Liver (tissue), 10 donors: ENCODE measurements at places on chromosomes 11 and 22. TPM values are rescaled to one million over a fixed set of nuclear protein-coding genes. Genes with fewer than 3 reads are reported as not detected.

DNA sequence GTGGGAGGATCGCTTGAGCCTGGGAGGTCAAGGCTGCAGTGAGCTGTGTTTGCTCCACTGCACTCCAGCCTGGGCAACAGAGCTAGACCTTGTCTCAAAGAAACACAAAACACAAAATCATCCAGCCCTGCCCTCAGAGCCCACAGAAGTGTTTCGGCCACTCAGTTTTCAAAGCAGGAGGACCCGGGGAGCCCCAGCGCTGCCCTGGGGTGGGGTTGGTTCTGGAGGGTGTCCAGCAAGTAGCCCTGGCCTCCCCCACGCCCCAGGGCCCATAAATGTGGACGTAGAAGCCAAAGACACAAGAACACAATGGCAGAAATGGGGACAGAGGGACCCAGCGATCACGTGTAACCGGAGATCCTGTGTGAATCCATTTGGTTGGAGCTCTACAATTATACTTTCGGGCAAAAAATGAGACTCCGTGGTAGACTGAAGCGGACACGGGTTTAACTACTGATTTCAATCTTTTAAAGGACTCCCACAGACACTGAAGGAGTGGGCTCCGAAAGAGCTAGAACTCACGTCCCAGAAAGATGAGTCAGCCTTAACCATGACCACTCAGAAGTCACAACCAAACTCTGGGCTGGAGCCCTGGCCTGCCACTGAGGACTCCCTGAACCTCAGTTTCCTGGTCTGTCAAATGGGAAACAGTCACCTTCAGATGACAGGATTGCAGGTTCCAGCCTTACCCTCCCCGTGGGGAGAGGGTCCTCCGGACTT lies 9.0 kb upstream of the CYTH4 start:
- no peak for DNase-seq

DNA sequence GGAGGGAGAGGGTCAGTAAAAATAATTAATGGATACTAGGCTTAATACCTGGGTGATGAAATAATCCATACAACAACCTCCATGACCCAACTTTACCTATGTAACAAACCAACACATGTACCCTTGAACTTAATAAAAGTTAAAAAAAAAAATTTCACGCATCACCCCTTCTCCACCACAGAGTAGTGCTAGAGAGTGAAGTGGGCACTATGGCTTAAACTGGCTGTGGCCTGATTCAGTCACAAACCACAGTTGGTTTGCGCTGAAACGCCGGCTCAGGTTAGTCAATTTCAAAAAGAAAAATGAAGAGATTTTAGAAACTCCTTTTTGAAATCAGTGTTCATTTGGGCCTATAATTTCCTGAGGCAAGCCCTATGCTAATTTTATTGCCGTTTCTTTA lies 144.3 kb downstream of the TRPC6 start:
- DNase-seq: no peak

DNA sequence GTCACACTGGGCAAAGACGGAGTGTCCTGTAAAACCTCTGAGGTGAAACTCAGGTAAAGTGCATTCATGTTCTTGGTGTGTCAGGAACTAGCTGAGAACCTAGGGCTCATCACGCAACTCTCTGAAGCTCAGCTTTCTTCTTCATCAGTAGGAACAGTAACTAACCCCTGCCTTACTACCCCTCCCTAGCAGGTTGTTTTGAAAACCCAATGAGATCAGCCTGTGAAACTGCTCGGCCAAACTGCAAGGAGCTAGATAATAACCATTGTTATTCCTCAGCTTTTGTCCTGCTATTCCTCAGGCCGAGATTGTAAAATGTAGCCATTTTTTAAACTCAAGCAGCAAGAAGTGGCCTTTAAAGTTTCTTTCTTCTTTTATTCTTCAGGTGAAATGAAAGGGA lies 9.8 kb upstream of the FJX1 start:
- no peak for DNase-seq

- DNase-seq: no peak
Observed at GRCh38 chr11:63829823-63830489, 9.0 kb upstream of the MARK2 start.

GRCh38 chr11:11246166-11246565 lies 106.9 kb downstream of the CSNK2A3 start:
- no peak for DNase-seq

DNA sequence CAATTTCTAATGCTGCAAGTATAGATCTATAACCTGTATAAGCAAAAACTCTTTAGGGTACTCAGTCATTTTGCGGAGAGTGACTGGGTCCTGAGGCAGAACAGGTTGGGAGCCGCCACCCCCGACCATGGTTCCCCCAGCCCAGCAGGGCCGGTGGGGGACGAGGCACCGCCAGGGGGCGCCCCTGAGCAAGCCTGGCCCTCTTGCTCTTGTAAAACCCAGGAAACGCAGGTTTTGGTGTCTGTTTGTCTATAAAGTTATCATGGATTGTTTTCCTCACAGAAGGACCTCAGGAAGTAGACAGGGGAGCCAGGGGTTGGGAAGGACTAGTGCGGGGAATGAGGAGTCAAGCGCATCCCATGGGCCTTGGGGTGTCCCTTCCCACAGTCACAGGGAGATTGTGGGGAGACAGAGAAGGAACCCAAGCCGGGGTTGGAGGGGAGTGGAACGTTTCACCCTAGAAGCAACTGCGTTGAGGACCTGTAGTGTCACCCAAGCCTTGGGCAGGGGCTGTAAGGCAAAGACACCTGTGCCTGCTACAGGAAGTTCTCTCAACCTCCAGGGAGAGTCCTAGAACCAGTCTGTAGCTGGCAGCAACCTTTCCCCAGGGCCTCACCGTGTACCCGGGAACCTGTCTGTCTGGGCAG lies 26.4 kb downstream of the KCTD17 start:
- DNase-seq: peak; percentile 83

GRCh38 chr11:72411623-72412419 lies 22.5 kb downstream of the CLPB start:
- DNase-seq: peak; percentile 61

DNA sequence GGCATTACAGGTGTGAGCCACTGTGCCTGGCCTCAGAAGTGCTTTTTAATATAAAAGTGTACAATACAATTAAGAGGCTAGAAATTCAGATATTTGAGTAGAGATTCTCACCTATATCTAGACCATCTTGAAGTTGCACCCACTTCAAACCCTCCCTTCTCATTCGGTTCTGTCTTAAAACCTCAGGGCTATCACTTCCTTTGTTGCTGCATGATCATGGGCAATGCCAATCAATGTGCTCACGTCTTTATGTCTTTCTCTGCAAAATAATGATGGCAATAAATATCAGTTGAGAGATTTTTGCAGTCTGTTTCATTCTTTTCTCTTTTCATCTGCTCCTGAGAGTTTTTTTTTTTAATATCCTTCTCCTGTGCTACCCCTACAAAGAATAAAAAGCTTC lies 9.3 kb upstream of the NUP160 start:
- no peak for DNase-seq

DNA sequence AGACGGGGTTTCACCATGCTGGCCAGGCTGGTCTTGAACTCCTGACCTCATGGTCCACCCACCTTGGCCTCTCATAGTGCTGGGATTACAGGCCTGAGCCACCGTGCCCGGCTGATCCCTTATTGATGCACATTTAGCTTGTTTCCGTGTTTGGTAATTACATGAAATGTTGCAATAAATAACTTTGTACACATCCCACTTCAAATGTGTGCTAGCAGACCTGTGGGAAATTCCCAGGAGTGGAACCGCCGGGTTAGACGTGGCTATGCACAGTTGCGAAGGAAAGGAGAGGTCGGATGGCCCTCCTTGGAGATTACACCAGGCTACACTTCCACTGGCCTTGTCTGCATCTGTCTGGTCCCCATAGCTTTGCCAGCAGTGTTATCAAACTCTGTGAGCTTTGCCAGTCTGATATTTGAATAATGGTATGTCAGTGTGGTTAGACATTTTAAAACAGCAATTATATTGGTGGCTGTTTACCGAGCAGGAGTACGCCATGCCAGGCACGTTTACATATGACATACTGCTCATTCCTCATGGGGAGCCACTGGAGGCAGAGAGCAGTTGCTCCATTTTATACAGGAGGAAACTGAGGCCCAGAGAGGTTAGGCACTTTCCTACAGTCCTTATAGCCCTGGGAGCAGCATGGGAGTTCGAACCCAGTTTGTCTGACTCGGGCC lies 27.2 kb upstream of the SYT7 start:
- DNase-seq: no peak

DNA sequence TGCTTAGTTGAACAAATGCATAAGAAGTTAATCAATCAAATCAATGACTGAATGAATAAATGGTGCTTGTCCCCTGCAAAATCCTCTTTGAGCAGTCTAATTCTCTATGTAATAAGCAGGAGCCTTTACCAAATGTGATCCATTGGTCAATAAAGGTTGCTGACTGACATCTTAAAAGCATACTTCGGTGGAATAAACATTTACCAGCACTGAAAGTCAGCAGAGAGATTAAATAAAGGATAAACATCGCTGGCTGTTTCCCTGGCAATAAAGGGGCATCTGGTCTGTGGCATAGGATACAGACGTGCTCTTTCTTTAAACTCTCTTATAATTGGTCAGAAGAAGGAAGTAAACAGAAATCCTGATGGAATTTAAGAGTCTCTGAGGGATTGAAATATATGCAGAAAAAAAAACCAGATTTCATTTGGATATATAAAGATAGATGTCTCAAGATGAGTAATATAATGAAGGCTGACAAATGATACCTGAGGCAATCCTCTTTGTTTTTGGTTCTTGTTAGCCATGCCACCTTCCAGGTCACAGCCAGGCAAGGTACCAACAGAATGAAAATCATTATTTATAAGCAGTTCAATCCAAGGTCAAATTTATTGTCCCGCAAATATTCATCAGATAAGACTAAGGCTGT lies 578.4 kb upstream of the CCDC90B start:
- DNase-seq: no peak

- no peak for DNase-seq
Observed at GRCh38 chr11:10134975-10135481, 159.0 kb downstream of the SBF2 start.

GRCh38 chr22:29197096-29197495 lies 8.6 kb upstream of the EMID1 start:
- DNase-seq: no peak

DNA sequence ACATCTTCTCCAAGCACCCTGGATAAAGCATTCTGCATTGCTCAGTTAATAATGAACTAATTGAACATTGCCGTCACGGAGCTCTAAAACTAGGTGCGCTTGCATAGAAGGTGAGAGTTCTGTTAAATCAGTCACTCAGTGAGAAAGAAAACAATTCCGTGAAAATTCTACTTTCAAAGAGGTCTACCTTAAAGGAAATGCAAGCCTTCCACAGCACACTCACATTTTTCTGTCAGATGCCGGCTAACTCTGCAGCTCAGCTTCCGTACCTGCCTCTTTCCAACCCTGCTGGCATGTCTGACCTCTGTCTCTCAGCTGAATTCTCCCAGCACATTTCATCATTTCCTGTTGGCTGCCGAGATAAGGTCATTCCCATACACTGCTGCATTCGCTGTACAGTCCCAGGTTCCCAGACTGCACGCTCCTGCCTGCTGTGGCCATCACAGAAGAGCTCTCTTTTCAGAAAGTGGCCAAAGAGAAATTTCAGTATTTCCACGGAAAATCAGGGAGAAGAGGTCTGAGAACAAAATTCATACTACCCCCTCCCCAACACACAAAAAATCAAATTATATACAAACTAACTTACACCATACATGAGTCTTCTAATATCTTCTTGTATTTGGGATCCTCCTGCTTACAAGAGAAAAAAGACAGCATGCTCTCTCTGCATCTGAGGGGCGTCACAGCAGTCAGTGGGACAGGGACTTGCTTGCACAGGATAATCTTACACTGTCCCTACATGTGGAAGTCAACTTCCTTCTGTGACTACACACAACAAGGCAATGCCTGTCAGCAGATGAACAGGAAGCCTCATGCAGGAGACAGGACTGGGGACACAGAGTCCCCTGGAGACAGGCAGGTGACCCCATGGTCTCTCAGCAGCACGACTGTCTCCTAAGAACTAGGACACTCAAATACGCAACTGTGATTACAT lies 55.1 kb downstream of the PACSIN2 start:
- peak; percentile 62 for DNase-seq

DNA sequence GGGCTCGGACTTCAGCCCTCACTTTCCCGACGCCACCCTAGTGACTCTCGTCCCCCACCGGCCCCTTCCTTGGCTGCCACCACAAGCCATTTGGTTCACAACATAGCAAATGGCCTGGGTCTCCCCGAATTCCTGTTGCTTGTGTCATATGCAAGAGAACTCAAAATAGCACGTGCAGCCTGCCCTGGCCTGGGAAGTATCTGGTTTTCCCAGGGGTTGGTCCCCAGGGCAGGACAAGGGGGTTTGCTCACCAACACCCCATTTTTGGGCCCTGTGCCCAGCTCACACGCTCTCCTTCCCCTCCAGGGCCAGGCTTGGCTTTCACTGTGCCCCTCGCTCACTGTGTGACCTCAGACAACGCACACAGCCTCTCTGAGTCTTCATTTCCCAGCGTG lies 12.8 kb upstream of the TPCN2 start:
- no peak for DNase-seq

DNA sequence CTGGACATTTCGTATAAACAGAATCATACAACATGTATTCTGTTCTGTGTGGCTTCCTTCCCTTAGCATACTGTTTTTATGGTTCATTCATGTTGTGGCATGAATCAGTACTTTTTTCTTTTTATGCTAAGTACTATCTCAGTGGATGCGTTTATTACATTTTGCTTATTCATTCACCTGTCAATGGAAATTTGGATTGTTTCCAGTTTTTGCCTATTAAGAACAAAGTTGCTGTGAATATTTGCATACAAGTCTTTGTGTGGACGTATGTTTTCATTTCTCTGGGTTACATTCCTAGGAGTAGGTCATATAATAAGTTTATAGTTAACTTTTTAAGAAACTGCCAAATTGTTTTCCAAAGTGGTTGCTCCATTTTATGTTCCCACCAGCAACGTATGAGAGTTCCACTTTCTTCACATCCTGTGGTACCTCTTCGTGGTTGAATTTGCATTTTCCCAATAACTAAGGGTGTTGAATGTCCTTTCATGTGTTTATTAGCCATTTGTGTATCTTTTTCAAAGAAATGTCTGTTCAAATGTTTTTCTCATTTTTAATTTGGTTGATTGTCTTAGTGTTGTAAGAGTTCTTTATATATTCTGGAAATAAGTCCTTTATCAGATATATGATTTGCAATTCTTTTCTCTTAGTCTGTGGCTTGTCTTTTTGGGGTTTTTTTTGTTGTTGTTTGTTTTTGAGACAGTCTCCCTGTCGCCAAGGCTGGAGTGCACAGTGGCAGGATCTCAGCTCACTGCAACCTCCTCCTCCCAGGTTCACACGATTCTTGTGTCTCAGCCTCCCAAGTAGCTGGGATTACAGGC lies 46.0 kb upstream of the MICAL2 start:
- DNase-seq: no peak

Gene TFIP11
- total RNA-seq: 27.8 TPM

Gene CABP7
- total RNA-seq: not detected

Gene TCN1
- total RNA-seq: 4.7 TPM

Gene TM7SF2
- 69.4 TPM for total RNA-seq

Gene B4GALNT4
- 0.42 TPM for total RNA-seq

Gene SPDYC
- not detected for total RNA-seq

Gene OR51B5
- total RNA-seq: 0.17 TPM

Gene FADS1
- total RNA-seq: 137 TPM

Gene TMEM109
- total RNA-seq: 20.6 TPM

Gene GGTLC3
- not detected for total RNA-seq

Gene TRIM48
- not detected for total RNA-seq
